ENCODE measurements at places on chromosomes 3 and 15.

- no peak for DNase-seq
These were observed 162.6 kb downstream of the CCNL1 start for GRCh38 chr3:156997351-156997750.

DNA sequence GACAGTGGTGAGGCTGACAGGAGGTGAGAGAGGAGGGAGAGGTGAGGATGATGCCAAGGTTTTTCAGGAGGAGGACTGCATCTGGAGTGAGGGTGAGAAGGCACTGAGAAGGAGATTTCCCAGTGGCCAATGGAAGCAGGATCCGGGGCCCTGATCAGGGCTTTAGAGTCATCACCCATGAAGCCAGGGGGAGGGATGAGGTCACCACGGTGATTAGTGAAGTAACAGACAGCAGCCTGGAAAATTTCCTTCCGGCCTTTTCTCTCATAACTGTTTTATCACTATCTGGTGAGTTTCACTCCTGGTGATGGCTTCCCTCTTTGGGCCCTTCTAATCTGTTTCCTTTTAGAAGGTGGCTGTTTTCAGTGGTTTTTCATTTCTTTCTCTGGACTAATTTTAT, 80.5 kb upstream of the WNT5A start:
- no peak for DNase-seq

GRCh38 chr3:66402596-66403290, 98.1 kb downstream of the LRIG1 start:
- no peak for DNase-seq

- DNase-seq = no peak
These were observed 33.3 kb upstream of the SPESP1 start for GRCh38 chr15:68897016-68897415.

GRCh38 chr3:138474163-138474562, 39.7 kb downstream of the ESYT3 start:
- no peak for DNase-seq

DNA sequence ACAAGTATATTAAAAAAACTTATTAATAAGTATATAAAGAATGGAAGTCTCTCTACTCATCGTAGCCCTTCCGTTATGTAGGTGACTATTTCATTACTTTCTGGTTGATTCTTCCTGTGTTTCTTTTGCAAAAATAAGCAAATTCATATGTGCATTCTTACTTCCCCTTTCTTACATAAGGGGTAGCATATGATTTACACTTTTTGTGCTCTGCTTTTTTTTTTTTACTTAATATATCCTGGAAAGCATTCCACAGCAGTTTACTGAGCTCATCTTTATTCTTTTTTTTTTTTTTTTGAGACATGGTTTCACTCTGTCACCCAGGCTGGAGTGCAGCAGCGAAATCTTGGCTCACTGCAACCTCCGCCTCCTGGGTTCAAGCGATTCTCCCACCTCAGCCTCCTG, 12.9 kb downstream of the SCAMP5 start:
- DNase-seq = no peak

GRCh38 chr3:11287404-11287803, 15.2 kb downstream of the ATG7 start:
- no peak for DNase-seq

DNA sequence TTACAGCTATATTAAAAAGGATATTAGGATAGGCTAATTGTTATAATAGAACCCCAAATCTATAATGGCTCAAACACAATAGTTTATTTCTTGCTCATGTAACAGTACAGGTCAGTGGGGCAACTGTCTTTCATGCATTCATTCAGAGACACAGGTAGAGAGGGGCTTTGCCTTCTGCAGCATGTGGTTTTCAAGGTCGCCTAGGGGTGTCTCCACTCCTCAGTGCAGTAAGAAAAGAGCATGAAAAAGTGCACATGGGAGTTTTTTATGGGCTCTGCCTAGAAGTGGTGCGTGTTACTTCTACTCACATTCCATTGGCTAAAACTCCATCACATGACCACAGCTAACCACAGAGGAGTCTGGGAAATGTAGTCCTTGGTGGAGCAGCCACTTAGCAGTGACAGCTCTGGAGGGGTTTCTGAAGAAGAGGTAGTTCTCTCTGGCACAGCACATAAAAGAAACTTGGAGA, 1.8 kb downstream of the ZBTB38 start:
- peak; percentile 32 for DNase-seq

DNA sequence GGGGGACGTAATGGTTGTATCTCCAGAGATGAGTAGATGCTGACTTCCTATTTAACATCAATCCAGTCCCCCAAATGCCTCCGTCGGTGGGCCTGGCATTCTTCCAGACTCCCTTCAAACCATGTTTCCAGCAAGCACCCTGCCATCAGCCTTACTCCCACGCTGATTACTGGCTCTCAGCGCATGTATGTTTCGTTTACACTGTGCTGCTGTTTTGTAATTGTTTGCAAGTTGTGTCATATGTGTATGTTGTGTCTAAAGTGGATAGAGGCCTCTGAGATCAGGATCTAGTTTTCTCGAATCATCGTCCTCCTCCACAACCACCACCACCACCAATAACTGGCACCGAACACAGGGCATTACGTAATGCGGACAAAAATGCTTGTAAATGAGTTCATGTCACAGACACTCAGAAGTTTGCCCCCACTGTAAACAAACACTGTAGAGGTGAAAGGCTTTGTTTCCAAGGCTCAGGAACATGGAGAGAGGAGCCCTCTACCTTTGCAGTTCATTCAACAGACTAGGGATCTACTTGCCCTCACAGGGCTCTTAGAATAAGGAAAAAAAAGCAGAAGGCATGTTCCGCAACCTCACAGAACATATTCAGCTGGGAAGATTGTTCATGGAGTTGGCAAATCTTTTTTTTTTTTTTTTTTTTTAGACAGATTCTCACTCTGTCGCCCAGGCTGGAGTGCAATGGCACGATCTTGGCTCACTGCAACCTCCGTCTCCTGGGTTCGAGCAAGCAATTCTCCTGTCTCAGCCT, 46.1 kb upstream of the SEMA4B start:
- no peak for DNase-seq

GRCh38 chr3:44678480-44679116, 30.1 kb downstream of the ZNF35 start:
- DNase-seq = no peak

DNA sequence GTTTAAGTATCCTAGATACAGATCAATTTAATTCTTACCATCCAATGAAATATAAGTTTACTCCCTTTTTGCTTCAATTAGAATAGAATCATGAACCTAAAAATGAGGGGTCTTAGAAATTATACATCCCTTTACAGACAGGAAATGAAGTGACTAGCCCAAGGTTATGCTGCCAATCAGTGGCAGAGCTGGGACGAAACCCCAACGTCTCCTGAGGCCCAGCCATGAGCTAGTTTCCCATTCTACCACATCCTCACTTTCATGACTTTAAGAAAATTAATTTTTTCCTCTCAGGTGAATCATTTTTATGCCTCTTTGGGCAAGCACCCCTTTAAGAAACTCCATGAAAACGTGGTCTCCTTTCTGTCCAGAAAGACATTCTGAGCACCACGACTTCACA, 11.2 kb downstream of the LRIG1 start:
- no peak for DNase-seq

- no peak for DNase-seq
These were observed 55.8 kb downstream of the HEG1 start for GRCh38 chr3:124999897-125000435.

- peak; percentile 45 for DNase-seq
These were observed 77.1 kb downstream of the WDR76 start for GRCh38 chr15:43903864-43904290.

- no peak for DNase-seq
These were observed 158.0 kb downstream of the FBLN2 start for GRCh38 chr3:13706886-13707285.

GRCh38 chr15:62979252-62979651, 63.3 kb upstream of the TPM1 start:
- DNase-seq = no peak

DNA sequence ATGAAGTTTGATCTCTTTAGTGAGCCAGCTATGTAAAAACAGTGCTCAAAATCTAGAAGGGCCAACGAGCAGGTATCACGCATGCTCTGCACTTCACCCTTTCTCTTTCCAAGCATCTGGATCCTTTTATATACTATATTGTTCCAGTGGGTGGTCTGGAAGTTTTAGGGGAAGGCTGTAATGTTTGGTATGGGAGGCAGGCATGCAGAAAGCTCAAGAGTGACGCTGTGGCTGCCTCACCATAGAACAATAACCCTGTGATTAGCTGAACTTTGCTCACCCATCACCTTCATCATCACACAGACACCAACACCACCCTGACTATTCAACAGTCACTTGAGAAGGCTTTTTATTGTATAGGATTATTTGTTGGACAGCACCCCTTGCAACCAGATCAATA, 81.6 kb downstream of the FBN1 start:
- no peak for DNase-seq

GRCh38 chr3:188241072-188241471, 87.1 kb downstream of the LPP start:
- DNase-seq = no peak

DNA sequence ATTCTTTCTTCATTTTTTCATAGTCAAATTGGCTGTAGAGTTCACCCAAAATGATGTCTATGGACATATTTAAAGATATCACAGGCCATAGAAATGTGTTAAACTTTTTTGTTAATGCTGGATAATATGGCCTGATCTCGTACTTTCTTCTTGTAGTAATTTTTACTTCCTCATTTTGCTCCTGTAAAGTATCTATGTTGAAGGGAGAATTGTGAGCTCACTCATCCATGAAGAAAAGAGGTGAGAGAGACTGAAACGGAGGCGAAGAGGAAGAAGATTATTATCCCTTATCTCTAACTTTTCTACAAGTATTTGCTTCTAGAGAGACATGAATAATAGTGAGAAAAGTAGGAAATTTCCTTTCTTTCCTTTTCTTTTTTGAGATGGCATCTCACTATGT, 613.8 kb upstream of the TBL1XR1 start:
- no peak for DNase-seq

- no peak for DNase-seq
These were observed 356.0 kb upstream of the RBMS3 start for GRCh38 chr3:28924744-28925360.

DNA sequence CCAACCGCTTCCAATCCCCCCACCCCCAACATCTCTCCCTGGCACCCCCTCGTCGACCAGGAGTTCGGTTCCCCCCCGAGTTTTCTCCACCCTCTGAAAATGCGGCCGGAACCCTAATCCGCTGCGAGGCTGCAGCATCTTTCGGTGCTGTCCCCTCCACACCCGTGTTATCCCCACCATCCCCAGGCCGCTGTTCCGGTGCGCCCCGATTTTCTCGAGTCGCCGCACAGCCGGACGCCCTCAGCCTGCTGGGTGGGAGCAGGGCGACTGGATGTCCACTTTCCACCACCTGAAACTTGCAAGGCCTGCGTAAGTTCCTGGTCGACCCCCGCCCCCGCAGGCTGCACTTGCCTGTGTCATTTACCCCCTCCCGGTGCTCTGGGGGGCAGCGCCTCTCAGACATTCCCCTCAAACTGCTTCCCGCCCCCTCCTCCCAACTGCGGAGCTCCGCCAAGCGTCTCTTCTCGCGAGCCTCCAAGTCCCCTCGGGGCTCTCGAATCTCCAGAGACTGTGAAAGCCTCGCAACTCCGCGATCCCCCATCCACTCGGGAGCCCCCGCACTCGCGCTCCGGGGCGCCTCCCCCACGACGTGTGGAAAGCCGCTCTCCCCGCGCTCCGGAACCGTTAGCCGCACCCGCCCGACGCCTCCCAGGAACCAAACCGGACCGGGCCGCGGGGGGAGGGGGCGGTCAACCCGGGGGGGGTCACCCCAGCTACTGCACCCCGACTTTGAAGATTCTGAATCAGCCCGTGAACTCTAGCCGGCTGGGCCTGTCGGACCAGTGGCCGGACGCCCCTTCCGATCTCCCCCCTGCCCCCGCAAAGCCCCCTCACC, 566 bp downstream of the ETV5 start:
- DNase-seq = no peak

DNA sequence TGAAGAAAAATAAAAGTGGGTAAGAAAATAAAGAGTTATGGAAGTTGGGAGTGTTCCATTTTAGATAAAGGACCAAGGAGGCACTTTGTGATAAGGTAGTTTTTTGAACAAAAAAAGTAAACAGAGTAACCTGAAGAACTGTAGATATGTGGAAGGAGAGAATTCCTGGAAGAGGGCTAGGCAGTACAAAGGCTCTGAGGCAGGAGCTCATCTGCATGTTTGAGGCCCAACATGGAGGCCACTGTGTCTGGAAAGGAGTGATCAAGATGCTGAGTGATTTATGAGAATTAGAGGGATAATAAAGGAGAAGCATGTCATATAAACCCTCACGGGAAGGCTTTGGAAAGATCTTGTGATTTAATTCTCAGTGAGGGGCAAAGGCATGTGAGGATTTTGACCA, 126.5 kb downstream of the DTWD1 start:
- DNase-seq = no peak

DNA sequence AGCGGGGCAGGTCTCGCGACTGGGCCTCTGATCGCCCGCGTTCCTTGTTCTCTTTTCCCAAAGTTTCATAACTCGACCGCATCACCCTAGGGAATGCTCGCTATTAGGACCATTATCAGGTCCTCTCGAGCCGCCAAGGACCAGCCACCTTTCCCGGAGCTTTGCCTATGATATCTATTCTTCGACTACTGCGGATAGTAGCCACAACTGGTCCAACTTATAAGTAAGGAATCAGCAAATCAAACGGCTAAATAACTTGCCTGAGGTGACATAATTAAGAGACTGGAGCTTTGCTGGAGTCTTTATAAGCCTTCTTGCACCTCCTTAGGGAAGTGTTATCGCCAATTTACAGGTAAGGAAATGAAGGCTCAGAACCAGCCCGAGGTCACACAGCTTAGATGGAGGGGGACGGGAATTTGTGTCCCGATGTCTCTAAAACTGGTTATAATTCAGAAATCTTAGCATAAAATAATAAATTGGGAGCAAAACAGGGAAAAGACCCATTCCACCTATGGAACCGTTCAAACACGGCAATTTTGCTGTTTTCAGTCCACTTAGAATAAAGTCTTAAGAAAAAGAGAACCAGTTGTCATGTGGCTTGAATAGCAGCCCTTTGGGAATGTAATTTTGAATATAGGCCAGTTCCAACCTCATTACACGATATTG, 479 bp upstream of the PLD1 start:
- no peak for DNase-seq

DNA sequence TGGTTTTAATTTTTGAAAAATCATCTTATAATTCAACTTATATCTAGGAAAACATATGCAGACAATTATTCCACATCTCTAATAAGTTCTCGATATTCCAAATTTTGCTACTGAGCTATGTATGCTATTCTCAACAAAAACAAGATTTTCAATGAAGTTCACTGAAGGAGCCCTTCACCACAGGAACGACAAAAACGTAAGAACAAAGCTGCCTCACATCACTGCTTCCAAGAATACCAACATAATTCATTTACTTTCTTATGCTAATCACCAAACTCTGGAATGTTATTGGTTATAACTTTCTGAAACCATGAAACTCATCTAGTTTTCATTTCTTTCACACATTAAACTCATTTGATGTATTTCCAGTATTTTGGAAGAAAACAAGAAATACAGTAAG, 49.7 kb downstream of the GNB4 start:
- DNase-seq = no peak

DNA sequence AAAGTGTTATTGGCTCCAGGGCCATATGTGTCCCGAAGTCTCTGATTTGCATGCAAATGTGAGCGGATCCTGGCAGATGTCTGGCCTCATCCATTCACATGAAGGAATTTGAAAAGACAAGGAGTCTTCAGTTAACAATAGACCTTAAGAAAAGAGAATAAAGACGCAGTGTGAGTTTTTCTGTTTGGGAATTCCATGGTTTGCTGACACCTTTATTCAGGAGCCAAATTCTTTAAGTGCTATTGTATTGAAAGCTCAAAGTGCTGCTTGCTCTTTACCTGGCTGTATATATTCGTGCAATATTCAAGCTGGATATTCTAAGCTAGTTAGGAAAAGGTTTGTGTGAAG, 2.2 kb downstream of the LRRN1 start:
- no peak for DNase-seq

GRCh38 chr3:143600756-143601718, 247.2 kb downstream of the SLC9A9 start:
- DNase-seq = no peak
